NCI-H1930 (cell line): ENCODE measurements at places on chromosomes 1 and 21.
A peak's percentile ranks its signal among the peaks of the same experiment; 100 is the strongest.

DNA sequence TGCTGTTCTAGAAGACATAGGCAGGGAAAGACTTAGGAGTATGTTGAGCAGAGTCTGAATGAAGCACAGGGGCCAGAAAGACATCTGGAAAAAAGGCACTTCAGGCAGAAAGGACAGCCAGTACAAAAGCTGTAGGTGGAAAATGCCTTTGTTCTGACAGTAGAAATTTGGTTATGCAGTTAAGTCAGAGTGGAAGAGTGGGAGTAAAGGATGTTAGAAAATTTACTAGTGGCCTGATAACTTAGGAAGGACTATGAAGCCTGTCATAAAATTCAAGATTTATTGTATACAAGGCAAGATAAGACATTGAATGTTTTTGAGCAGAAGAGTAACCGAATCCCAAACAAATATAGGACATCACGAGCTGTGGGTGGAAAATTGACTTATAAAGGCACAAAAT is 987.9 kb downstream of the PLA2G4A start:
- DNase-seq, result no peak

DNA sequence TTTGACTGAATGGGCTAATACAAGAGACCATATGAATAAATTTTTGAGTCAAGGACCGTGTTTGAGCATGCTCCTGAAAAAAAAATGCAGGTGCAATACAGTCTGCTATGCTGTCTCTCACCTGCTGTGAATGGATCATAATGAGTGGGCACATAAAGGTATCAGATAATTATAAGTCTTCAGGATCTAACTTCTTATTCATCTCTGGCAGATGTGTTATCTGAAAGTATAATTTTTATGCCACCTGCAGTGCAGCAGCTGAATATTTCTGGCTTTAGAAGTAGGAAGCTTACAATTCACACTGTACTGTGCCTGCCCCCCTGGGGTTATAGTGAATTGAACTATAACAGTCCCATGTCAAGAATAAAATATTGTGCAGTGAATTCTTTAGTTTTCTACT is 333.3 kb downstream of the MRPL39 start:
- DNase-seq, result peak; percentile 31

DNA sequence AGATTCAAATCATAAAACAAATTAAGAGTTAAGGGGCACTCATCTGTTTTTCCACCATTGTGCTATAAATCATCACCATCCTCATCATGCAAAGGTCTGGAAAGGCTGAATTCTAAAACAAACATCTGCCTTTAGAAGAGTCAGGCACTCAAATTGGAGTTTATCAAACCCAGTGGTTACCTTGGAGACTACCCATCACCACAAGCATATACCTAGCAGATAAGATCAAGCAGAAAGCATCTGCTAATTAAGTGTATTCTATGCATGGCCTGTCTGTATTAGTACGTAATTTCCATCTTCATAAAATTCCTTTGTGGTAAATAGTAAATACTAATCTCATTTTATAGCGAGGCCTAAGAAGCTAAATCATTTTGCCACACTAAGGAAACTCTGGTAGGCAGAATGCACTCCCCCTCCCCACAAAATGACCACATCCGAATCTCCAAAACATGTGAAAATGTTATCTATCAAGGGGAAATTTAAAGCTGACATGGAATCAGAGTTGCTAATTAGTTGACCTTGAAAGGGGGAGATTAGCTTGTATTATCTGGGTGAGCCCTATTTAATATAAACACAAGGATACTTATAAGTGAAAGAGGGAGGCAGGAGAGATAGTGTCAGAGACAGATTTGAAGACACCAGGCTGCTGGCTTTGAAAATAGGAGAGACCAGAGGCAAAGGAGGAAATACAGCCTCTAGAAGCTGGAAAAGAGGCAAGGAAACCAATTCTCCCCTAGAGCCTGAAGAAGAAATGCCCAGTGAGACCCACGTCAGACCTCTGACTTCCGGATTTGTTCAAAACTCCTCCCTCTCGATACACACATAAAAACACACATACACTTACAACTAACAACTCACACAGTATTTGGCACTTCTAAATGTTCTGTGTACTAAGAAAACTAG is 23.2 kb downstream of the ARID4B start:
- no peak for DNase-seq

DNA sequence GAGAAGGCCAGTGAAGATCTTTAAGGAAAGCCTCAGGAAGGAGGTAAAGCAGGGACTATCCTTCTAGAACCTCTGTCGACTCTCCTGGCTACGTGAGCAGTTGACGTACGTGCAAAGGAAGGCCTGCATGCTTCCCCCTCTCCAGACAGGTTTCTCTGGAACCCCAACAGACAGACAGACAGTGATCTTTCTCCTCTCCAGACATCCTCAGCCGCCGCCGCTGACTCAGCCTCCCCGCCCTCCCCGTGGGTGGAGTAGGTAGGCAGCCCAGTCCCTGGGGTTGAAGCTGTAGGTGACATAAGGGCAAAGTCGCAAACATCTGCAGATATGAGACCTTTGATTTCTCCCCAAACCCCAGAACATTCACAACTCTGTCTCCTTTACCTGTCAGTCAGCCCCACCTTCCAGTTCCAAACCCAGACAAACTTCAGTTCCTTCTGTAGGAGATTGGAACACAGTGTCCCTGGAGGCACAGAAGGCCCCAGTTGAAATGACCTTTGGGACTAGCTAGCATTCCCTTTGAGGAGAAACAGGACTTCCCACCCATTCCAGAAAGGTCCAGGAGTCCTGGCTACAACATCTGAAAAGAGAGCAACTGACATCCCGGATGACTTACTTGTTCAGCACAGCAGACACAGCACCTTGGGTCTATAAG is 146.0 kb upstream of the JUN start:
- no peak for DNase-seq

DNA sequence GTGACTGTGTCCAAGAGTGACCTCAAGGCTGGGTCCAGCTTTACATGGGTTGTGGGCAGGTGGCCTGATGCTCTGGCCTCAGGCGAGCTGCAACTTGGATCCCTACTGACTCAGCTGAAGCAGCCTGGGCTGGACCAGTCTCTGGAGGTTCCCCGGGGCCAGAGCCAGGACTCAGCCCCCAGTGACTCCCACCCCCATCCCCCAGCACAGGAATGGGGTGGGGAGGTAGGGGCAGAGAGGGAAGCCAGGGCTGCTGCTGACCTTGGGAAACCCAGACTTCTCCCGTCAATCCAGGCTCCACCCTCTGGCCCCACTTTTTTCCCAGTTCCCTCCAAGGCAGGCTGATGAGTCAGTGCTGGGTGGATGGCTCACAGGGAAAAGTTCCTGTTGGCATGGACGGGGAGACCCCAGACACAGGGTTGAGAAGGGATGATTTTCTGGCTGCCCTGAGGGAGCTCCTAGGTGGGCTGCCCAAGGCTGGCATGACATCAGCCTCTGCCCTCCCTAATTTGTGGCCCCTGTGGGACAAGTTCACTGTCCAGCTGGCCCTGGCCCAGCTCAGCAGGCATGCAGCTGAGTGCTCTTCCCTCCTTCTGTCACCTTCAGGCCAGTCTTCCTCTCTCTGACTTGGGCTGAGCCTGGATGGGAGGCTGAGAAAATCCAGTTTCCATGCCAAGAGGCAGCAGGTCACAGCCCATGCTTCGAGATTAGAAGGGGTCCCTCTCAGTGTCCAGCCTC is 2.2 kb downstream of the ZC3H12A start:
- no peak for DNase-seq

- no peak for DNase-seq
These were observed 151.6 kb downstream of the NPHP4 start for GRCh38 chr1:5840551-5841001.

DNA sequence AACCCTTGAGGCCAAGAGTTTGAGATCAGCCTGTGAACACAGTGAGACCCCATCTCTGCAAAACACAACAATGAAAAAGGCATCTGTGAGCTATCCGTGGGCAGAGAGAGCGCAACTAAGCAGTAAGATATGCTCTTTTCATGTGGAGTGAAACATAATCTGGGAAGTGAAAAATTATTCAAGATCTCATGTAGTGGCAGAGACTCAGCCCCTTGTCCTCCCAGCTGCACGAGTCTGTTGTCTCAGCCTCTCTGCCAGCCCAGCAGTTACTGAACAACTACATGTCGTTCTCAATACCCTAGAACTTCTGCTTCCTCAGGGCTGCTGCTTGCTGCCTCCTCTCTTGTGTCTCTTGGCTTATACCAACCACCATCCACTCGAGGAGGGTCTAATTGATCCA is 61.3 kb upstream of the WDR26 start:
- no peak for DNase-seq

- DNase-seq, result no peak
These were observed 4.2 kb upstream of the CHD1L start for GRCh38 chr1:147238053-147238902.

DNA sequence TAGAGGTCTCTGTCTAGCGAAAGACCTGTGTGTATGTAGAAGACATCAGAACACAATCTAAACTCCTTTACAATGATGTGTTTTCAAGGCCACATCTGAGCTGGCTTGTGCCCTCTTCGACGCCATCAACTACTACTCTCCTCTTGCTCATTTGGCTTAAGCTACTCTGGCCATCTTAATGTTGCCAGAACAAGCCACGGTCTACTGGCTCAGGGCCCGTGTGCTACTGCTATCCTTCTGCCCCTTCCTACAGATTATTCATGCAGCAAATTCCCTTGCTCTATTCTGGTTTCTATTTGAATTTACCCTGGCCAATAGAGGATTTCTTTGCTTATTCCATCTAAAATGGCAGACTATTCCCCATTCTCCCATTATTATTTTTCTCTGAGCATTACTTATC is 121.7 kb downstream of the ZZZ3 start:
- no peak for DNase-seq

DNA sequence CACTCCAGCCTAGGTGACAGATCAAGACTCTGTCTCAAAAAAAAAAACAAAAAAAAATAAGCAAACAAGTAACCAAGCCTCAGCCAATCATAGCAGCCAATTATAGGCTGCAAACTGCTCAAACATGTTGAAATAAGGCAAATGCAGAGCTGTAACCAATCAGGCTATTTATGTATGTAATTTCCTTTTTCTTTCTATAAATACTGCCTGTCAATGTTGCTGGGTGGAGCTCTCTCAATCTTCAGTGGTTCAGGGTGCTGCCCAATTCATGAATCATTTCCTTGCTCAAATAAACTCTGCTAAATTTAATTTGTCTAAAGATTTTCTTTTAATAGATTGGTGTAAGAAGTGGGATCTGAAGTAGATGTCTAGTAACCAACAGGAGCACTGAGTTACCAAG is 11.6 kb upstream of the CD1D start:
- DNase-seq, result no peak

- peak; percentile 66 for DNase-seq
These were observed 59.3 kb downstream of the H3-3A start for GRCh38 chr1:226121587-226122400.

DNA sequence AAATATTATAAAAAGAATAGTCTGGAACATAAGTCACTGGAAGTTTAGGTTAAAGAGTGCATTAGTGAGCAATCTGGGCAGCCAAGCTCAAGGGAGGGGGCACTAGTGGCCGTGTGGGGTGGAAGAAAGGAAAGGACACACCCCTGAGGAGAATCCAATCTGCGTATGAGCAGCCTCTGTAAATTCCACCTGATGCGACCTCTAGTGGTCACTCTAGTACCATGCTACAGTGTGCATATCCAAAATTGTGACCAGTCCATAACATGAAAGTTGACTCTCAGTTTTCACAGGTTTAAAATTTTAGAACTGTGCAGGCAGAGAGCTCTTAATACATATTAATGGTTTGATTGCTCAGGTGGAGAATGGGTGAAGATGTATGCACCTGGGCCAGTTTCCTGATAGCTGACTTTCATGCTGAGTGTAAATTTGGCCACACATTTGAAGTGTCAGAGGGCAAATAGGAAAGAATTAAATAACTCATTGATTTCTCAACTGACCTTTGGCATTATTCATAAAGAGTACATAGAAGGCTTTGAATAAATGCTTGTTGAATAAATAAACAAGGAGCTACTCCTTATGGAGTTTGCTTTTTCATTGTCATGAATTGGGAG is 105.9 kb upstream of the C21orf91 start:
- DNase-seq, result peak; percentile 40

DNA sequence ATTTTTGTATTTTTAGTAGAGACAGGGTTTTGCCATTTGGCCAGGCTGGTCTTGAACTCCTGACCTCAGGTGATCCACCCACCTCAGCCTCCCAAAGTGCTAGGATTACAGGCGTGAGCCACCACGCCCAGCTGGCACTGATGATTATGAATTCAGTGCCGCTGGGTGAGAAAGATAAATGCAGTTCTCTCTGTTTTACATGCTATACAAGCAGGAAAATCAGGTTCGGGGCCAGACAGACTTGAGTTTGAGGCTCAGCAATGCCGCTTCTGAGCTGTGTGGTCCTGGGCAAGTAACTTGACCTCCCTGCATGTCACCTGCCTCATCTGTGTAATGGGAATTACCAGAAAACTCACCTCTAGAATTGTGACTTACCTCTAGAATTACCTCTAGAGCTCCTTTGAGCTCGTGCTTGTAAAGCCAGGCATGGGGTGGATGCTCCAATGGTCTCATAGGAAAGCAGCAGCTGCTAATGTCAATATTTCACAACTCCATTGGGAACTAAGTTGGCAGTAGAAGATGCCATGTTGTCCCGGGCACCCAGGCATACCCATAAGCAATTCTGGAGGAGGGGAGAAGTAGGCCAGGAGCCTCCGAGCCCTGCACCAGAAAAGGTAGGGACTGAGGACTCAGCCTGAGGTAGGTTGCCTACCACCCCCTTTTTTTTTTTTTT is 119.8 kb upstream of the SLC25A33 start:
- no peak for DNase-seq

DNA sequence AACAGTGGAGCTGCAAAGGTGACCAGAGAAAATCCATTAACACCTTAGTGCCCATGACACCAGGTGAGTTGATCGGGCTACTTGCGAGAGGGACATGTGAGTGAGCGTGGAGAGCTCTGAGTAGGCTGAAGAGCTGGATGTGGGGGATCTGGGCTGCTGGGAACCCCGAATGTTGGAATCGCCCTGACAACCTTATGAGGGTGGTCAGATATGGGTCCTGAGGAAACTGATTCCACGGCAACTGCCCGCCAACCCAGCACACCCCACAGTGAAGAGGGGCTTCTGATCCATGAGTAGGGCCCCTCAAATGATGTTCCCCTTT is 705 bp upstream of the QSOX1 start:
- DNase-seq, result no peak

- DNase-seq, result no peak
These were observed 28.4 kb upstream of the AHCTF1 start for GRCh38 chr1:246959944-246960693.

- no peak for DNase-seq
These were observed 77.8 kb upstream of the C1orf105 start for GRCh38 chr1:172342584-172343239.

GRCh38 chr1:150017206-150017750 is 6.8 kb upstream of the OTUD7B start:
- DNase-seq, result no peak

- DNase-seq, result no peak
These were observed 50.4 kb downstream of the SLC16A1 start for GRCh38 chr1:112905395-112906149.

- no peak for DNase-seq
These were observed 211.0 kb downstream of the PATJ start for GRCh38 chr1:61953076-61953789.
